Stimulated activated CD8-positive, alpha-beta memory T cell treated with anti-CD3 and anti-CD28 coated beads, Interleukin-15, amount 100 ng/mL, for 4 hours (primary cell): ENCODE measurements at places on chromosomes 16 and 17.

- DNase-seq = no peak
Measured at GRCh38 chr16:68713361-68713760, 23.7 kb upstream of the CDH1 start.

- DNase-seq = no peak
Measured at GRCh38 chr17:59349178-59349577, 17.7 kb downstream of the YPEL2 start.

DNA sequence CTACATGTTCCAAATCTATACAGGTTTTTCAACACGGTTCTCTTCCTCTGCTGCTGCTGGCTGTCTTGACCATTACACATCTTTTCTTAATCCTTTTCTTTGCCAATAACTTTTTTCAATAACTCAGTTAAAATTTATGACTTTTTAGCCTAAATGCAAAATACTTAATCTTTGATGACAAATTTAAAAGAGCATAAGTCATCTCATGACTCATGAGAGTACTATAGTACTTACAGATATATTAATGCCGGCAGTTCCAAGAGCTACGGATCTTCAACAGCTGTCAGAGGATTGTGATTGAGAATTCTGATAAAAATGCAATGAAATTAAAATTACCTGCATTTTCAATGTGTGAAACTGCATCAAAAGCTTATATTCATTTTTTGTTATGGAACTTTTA, 105.5 kb downstream of the KPNA2 start:
- DNase-seq = no peak

GRCh38 chr17:29596811-29597210, 3.9 kb downstream of the ANKRD13B start:
- DNase-seq = no peak

DNA sequence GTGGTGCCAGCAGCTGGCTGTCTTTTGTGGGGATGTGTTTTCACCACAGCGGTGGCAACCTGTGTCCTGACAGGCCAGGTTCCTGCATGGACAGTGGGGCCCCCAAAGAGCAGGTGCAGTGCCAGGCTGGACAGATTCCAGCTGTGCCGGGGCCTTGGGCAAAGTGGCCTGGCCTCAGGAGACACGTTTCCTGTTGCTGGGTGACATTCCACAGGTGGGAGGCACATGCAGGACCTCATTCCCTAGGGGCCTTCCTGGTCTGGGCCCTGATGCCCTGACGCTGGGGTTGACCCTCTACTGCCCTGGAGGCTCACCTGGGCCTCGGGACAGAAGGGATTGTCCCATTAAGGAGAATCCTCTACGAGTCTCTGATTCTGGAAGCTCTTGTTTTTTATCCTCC, 182.4 kb downstream of the RAB11FIP4 start:
- no peak for DNase-seq

DNA sequence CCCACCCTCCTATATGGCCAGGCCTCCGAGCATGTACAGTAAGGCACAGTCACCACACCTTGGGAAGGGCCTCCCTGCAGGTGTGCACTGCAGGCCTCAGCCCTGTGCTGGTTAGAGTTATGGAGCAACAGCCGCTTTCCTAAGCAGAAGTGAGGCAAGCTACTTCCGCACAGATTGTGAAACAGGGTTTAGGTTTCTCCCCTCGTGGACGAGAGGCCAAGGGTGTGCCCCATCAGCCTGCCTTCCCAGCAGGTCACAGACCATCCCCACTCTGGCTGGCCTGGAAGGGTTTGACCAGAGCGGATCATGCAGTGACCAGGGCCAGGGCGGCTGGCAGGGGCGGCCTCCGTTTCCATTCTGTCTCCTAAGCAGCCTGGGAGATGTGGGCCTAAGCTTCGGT, 4.7 kb downstream of the MSRB1 start:
- DNase-seq = no peak

GRCh38 chr17:42122371-42123303, at the start of gene HSPB9:
TSS of gene HSPB9 (plus strand) at chr17:42122804. CDS start at chr17:42122851, 47 bp downstream.
- DNase-seq = no peak

DNA sequence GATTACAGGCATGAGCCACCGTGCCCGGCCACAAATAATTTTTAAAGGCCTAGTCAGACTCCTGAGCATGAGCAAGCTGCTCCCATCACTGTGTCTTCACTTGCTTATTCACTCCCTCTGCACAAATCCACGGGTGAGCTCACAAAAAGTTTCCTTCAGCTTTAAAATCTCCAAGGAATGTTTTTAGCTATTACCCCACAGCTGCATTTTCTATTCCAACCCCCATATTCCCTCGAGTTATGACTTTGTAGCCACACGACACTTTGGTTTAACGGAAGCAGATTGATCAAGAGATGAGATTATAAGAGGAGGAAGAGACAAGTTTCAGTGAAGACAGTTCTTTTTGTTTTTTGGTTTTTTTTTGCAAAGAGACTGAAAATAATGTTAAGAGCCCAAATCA, 49.1 kb upstream of the SLC25A19 start:
- DNase-seq = no peak

- no peak for DNase-seq
Measured at GRCh38 chr16:73219176-73219575, 171.2 kb upstream of the ZFHX3 start.

GRCh38 chr17:8155231-8155995, 3.2 kb upstream of the PER1 start:
- DNase-seq = no peak

GRCh38 chr16:84347161-84347560, 21.2 kb upstream of the ATP2C2 start:
- DNase-seq = no peak

- DNase-seq = no peak
Measured at GRCh38 chr17:43175213-43176118, 4.5 kb downstream of the NBR1 start.

- DNase-seq = no peak
Measured at GRCh38 chr17:9140550-9141424, 119.5 kb downstream of the NTN1 start.

- DNase-seq = no peak
Measured at GRCh38 chr16:67779256-67780014, 26.9 kb downstream of the RANBP10 start.

DNA sequence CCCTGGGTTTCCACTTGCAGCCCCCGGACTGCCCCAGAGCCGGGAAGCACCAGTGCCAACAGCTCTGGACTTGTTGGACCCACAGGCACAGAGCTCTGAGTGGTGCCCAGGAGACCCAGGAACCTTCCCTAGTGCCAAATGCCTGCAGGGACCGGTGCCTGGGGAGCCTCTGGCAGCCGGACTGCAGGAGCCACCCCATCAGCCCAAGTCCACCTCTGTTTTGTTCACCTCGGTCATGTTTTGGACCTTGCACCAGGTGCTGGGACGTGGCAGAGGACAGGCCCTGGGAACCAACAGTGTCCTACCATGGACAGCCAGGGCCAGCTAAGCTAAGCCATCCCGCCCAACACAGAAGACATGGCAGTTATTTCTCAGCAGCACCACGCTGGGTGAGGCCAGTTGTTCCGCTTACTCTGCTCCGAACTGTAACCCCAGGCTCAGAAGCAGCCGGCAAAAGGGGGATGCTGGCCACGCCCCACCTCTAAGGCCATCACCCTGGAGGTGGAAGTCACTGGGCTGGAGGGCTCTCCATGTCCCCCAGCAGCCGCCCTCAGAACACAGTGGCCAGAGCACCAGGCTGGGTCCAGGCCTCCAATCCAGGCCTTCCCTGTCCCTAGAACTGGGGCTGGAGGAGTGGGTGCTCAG, 79.8 kb downstream of the AMFR start:
- no peak for DNase-seq

DNA sequence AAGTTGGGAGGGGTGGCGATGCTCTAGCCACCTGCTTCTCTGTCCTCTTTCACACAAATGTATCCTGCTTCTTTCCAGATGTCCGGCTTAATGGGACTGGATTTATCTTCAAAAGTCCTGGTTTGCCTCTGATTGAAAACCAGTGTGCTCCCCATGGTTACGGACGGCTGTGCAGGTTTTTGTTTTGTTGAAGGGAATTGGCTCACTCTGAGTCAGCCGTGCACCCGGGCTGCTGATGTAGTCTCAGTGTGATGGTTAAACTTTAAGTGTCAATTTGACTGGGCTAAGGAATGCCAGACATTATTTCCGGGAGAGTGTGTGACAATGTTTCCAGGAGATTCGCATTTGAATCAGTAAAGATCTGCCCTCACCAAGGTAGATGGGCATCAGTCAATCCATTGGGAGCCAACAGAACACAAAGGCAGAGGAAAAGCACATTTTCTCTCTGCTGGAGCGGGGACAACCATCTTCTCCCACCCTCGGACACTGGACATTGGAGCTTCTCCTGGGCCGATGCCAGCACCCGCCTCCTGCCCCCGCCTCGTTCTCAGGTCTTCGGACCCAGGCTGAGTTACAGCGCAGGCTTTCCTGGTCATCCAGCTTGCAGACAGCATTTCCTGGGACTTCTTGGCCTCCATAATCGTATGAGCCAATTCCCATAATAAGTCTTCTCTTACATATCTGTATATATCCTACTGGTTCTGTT, 126.9 kb upstream of the TNRC6C start:
- no peak for DNase-seq

DNA sequence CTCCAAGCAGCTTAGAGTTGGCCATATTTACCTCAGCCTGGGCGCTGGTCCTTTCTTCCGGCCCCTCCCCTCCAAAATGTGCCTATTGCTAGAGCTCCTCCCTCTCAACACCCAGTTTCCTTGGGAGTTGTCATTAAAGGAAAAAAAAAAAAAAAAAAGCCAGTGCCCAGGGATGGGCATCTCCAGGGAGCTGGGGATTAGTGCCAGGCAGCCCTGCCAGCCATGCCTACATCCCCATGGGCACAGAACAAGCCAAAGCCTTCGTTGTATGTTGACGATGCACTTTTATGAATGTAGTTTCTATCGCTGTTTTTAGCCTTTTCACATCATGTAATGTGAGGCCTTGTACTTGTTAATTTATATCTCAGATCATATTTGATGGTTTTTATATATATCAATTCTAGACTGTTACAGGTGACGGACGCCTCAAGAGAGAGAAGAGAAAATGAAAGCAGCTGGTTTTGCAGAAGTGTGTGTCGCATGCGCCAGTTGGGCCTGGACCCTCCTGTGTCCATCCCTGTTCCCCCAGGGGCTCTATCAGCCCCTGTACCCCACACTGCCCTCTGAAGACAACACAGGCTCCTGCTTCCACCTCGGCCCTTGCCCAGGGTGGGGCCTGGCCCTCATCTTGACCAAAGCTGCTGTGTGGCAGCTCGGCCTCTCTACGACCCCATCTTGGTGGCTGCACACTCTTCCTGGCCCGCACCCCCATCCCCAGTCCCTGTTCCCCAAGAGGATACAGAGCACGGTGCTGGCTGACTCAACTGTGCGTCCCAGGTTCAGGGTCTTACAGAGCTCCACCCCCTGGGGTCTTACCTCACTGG, 4.8 kb downstream of the LIMD2 start:
- no peak for DNase-seq
